Hypothalamus (tissue), 51 donors: ENCODE measurements at places on chromosomes 6 and 20.
A peak's percentile ranks its signal among the peaks of the same experiment; 100 is the strongest.

DNA sequence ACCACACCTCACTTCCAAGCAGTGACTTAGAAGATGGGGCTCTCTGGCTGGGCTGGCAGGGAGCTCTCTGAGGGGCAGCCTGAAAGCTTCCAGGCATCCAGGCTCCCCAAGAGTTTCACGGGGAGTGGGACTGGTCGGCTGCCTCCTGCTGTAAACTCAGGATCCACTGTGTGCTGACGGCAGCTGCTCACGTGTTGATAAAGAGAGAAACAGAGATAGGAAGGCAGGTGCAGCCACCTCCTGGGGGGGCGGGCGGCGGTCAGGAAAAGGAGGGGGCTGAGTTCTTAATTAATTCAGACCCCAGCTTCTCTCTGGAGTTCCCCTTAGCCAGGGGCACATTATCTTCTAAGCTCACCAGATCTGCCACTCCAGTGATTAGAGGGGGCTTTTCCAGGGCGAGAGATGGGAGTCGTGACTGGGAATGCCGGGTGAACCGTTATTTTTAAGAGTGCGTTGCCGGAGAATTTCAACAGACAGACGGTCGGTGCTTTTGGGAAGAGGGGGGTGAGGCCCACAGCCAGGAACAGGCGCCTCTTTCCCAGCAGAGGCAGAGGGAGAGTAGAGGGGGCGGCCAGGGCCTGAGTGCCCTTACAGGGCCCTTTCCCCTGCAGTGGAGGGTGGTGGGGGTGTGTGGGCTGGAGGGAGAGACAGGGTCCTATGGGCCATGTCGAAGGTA is 70.9 kb downstream of the CD40 start:
- DNase-seq = no peak

DNA sequence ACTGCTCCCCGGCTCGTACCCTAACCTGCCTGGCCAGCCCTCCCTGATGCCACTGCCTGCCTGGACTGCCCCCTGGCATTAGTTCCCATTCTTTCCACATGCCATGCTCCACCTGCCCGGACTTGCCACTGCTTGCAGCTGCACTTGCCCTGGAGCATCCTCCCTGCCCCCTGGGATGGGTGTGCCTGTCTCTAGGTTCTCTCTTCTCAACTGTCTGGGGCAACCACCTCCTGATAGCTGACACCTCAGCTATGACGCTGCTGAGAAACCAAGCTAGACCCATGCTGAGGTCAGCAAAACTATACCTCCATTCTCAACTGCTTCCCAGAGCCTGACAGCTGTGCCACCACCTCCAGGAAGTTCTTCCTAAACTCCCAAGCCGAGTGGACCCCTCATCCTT is 72.1 kb downstream of the PERP start:
- no peak for DNase-seq

DNA sequence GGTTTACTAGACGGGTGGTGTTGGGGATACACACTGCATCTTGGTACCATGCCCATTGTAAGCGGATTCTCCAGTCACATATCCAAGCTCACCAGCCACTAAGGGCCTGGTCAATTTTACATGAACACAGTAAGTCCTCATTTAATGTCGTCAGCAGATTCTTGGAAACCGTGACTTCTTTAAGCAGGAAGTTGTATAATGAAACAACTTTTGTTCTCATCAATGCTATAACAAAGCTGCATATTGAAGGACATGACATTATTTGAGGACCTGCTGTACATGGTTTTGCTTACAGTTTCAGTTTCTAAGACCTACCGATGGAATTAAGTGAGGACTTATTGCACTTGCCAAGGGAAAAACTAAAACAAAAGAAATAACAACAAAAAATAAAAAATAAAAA is 295.6 kb downstream of the SYNE1 start:
- DNase-seq = no peak

- peak; percentile 30 for DNase-seq
These were observed 111.3 kb downstream of the LY86 start for GRCh38 chr6:6699741-6700367.

- DNase-seq = no peak
These were observed 26.2 kb downstream of the BCAS1 start for GRCh38 chr20:54044156-54044555.

DNA sequence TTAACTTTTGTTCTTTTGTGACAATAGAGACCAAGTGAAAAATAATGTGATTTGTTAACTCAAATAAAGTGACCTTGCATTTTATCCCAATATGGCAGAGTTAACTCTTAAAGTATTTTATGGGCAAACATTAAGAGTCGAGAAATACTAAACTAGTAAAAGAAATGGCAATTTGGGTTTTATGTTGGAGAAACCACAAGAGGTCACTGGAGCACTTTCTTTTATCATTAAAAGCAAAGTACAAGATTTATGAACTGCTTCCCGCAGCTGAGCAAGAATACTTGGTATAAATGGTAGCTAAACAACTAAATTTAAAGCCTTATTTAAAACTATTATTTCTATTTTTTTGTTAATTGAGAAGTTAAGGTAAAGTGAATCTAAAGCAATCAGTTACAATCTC is 33.5 kb upstream of the MCM9 start:
- no peak for DNase-seq

- no peak for DNase-seq
These were observed 245.4 kb downstream of the PTPRK start for GRCh38 chr6:128275030-128275429.

DNA sequence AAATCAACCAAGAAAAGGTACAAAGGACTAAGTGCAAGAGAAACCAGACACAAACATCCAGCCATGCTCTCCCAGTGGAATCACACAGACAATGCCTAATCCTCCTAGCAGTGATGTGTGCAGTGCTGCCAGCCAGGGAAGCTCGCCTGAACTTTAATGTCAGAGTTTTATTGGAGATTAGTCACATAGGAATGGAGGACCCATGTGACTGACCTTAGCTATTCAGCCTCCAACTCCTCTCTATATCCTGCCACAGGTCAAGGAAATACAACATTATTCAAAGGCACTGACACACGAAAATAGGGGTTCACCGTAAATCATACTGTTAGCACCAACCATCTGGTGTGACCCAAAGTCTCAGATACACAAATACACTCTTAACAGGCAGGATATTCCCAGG is 684.6 kb downstream of the DOK5 start:
- no peak for DNase-seq

DNA sequence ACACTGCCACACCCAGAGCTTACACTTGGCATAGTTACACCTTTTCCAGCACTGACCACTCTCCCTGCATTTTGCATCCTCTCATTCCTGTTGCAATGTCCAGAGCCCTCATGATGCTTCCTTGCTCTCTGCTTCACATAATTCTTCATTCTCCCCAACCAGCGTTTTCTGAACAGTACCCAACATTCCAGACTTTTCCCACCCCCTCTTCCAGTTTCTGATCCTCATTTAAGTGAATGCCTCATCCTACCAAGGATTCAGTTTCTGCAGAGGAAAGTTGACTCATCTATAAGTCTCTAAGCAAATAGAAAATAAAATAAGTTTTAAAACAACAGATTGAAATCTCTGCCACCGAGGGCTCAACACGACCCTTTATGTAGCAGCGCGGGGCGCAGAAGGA is 321.3 kb upstream of the TCF21 start:
- no peak for DNase-seq

- DNase-seq = no peak
These were observed 113.3 kb upstream of the SAMD5 start for GRCh38 chr6:147395158-147395557.

DNA sequence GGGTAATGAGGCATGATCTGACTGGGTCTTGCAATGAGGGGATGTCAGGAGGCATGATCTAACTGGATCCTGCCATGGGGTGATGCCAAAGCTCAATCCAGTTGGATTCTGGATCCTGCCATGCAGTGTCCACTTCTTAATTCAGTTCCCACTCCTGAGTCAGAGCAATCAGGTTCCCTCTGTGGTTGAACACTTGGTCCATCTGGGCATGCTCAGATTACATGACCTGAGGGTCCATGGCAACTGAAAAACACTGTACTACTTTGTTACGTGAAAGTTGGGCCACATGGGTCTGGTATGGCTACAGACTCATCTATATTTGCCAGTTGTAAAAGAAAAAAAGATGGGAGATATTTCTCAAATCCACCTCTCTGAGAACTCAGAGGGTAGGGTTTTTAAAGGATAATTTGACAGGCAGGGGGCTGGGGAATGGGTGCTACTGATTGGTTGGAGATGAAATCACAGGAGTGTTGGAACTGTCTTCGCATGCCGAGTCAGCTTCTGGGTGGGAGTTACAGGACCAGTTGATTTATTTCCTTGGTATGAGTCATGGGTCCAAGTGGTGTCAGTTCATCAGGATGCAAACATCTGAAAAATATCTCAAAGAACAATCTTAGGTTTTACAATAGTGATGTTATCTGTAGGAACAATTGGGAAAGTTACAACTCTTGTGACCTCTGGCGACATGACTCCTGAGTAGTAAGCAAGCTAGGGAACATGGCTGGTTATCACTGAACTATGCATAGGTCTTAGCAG is 21.6 kb downstream of the C6orf163 start:
- no peak for DNase-seq
